Stimulated activated CD4-positive, alpha-beta T cell treated with anti-CD3 and anti-CD28 coated beads, Interleukin-1b, Interleukin-23, amount 100 ng/mL, for 1 hour (primary cell): ENCODE measurements at places on chromosomes 13 and 19.

DNA sequence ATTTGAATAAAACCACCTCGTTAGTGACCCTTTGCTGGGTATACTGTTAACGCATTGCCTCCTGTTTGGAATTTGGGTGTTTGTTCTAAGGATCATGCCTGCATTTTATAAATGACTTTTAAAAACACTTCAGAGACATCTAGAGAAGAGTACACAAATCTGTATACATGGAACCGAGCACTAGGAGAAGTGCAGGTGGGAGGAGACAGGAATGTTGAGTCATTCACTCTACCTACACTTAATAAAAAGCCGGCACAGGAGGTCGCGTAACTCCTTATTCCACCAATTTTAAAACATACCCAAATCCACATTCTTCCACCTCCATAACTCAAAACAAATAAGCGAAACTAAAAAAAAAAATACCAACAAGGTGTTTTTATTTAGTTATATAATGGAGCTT, 48.6 kb downstream of the FGF9 start:
- DNase-seq = no peak

DNA sequence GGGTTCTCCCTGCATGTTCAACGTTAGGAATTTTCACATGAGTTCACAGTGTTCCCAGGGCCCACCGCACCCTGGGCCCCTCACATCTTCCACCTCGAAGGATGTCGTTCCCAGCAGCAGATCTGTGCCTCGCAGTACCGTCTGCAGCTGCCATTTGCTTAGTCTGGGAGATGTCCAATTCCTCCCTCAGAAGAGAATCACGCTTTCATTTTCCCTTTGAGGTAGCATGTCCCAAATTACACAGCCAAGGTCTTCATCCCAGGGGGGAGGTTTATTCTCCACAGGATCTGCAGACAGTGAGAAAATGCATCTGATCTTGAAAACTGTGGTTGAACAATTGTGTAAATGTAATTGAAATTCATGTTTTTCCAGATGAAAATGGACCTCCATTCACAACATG, 150.2 kb downstream of the DCT start:
- no peak for DNase-seq

GRCh38 chr19:271856-272255, 19.3 kb downstream of the PLPP2 start:
- DNase-seq = no peak

DNA sequence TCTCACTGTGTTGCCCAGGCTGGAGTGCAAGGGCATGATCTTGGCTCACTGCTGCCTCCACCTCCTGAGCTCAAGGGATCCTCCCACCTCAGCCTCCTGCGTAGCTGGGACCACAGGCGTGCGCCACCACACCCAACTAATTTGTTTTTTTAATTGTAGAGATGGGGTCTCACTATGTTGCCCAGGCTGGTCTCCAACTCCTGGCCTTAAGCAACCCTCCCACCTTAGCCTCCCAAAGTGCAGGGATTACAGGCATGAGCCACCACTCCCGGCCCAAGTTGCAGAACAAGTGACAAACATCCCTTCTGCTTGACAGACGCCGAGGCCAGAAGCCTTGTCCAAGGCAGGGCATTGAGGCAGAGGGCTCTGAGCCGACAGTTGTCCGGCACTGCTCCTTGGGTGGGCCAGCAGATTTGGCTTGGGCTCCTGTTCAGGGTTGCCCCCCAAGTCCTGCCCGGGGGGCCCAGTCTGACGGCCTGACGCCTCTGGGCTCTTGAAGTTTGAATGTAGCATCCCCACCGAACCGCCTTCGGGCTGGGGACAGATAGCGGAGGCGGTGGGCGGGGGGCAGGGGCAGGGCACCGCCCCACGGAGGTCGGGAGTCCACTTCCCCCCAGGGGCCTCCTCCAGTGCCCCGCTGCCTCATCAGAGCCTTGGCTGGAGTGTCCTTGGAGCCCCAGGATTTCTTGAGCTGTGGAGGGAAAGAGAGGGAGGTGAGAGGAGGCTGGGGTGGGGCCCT, 5.7 kb upstream of the SPACA4 start:
- no peak for DNase-seq
